LoVo (cell line): ENCODE measurements at places on chromosomes 16 and 17.

- no peak for DNase-seq
Observed at GRCh38 chr17:69961501-69962145, 113.4 kb upstream of the KCNJ16 start.

- no peak for DNase-seq
Observed at GRCh38 chr17:2239882-2240430, 63.6 kb downstream of the SMG6 start.

GRCh38 chr17:15289285-15290183, 24.4 kb upstream of the PMP22 start:
- peak; percentile 63 for DNase-seq

DNA sequence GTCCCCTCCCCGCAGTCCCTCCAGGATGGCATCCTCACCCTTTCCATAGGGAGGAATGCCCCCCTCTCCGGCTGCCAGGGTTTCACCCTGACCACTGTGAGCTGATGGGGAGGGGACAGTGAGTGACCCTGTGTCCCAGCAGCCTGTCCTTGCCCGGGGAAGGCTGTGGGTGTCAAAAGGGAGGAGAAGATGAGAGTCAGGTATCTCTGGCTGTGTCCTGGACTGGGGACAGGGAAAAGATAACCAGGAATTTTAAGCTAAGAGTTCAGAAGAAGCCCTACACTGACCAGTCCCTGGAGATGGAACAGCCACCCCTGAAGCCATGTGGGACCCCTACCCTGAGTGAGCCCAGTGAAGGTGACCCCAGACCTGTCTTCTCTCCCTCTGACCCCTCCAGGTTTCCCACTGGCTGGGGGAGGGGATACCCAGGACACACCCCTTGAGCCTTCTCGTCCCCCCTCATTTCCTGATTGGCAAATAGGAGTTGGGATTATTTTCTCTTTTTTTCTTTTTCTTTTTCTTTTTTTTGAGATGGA, 11.3 kb downstream of the NAT9 start:
- no peak for DNase-seq

- no peak for DNase-seq
Observed at GRCh38 chr17:66786107-66786506, 48.8 kb upstream of the CACNG5 start.

DNA sequence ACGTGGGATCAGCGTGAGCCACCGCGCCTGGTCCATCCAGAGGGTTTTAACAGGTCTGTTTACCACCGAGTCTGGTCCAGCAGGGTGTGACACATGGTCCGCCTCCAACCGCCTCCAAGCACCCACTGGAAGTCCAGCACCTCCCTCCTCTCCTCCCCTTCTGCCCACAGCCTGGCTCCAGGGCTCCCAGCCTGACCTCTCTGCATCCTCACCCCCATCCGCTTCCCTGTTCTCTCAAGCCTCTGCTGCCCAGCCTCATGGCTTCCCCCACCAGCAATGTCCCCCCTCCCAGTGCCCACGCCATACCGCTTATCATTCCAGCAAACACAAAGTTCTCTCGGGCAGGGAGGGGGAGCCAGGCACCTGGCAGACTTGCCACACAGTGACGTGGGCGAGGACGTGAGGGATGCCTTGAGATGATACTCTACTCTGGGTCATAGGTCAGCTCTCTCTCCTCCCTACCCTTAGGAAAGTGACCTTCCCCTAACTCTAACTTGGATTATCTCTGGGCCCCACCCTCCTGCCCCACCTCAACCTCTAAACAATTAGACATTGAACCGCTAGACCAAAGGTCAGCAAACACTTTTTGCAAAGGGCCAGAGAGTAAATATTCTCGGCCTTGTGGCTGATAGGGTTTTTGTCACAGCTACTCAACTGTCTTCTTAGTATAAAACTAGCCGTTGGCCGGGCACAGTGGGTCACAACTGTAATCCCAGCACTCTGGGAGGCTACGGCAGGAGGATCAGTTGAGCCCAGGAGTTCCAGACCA, 23.1 kb downstream of the CDC42EP4 start:
- peak; percentile 72 for DNase-seq

GRCh38 chr17:38341035-38341721, 2.6 kb downstream of the GPR179 start:
- DNase-seq, result peak; percentile 56

- no peak for DNase-seq
Observed at GRCh38 chr16:68298907-68299561, 11.7 kb downstream of the SLC7A6OS start.

- peak; percentile 35 for DNase-seq
Observed at GRCh38 chr16:82016263-82016662, 5.0 kb upstream of the SDR42E1 start.
